ENCODE measurements at places on chromosomes 2 and 18.

DNA sequence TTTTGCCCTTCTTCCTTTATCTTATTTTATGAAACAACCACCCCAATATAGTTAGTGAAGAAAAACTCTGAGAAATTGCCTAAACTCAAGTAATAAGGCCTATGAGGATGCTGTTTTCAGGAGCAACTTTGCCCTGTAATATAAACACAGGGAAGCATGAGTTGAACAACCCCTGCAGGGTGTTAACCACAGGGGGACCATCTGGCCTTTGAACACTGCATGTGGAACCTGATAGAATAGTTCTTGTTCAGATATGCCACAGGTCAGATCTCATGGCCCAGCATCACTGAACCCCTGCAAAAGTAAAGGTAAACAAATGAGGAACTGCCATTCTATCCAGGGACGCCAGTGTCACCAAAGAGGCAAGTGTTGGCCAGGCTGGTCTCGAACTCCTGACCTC is 82.6 kb downstream of the MAPK4 start:
- no peak for DNase-seq

DNA sequence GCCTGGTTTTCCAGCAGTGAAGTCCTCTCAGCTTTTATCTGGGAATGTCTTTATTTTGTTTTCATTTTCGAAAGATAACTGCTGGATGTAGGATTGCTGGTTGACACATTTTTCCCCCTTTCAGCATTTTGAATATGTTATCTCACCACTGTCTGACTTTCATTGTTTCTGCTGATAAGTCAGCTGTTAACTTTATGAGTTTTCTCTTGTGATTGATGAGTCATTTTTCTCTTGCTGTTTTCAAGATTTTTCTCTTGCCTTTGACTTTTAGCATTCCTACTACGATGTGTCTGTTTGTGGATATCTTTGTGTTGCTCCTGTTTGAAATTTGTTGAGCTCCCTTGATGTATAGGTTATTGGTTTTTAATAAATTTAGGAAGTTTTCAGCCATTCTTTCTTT is 85.5 kb downstream of the AGPS start:
- DNase-seq: no peak

DNA sequence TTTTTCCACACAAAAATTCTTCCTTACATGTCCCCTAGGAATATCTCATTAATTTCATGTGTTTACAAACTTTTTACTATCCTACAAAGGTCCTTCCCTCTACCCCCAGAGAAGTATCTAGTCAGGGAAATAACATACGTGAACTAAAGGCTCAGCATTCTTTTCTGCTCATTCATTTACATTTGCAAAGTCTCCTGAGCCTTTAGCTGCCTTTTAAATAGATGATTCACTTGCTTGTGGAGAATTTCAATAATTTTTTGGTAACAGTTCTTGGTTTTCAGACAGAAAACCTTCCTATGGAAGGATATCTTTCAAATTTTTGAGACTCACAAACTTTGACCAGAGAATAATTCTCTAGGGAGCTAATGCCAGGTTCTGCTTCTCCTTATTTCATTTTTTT is 81.5 kb upstream of the RMDN2 start:
- DNase-seq: no peak

GRCh38 chr2:240896871-240897692 is 1.1 kb upstream of the MAB21L4 start:
- no peak for DNase-seq

GRCh38 chr2:121451398-121451797 is 79.3 kb upstream of the RNU4ATAC start:
- no peak for DNase-seq

DNA sequence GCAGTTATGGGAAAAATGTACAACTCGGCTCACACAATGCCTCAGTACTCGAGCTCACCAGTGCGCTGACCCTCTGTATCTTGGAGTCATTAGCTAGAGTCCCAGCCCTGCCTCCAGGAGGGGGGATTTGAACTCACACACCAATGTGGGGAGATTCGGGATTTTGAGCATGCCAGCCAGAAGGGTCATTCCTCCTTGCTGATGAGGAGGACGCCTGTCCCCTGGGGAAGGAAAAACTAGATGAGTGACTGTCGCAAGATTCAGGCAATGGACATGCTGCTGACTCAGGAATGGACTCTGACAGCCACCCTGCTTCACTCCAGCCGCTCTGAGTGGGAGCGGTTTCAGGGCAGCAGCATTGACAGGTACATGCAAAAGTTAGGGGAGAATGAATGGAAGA is 20.6 kb downstream of the FIGN start:
- no peak for DNase-seq

- no peak for DNase-seq
Measured at GRCh38 chr2:224365331-224365730, 36.6 kb downstream of the FAM124B start.

GRCh38 chr2:210049831-210050230 is 47.4 kb downstream of the RPE start:
- no peak for DNase-seq

GRCh38 chr2:27123302-27124150 is at the start of gene ABHD1:
ABHD1 (plus strand) TSS chr2:27123815; CDS start chr2:27123949, 134 bp downstream.
- peak; percentile 79 for DNase-seq

DNA sequence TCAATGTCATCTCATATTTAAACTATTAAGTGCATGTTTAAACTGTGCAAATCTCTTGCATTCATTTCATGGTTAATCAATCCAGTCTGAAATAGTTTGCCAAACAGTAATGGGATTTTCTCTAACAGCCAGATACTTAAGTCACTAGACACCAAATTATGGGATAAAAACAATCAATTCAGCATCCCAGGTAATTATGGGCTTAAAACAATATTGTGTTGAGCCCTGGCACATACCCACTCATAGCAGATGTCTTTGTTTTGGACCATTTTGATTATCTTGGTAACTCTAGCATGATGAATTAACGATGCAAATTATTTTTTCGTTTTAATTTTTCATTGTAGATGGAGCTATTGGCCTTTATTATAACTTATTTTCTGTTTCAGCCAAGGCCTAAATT is 118.5 kb upstream of the CD302 start:
- DNase-seq: no peak

DNA sequence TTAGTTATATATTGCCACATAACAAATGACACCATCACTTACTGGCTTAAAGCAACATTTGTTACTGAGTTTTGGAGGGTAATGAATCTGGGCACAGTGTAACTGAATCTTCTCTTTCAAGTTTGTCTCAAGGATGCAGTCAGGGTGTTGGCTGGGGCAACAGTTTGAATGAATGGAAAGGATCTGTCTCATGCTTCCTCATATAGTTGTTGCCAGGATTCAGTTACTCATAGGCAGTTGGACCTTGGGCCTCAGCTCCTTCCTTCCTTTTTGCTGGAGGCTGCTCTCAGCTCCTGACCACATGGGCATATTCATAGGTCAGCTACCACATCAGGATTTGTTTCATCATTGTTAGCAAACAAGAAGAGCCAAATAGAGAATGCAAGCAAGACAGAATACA is 466.1 kb upstream of the MC4R start:
- no peak for DNase-seq

DNA sequence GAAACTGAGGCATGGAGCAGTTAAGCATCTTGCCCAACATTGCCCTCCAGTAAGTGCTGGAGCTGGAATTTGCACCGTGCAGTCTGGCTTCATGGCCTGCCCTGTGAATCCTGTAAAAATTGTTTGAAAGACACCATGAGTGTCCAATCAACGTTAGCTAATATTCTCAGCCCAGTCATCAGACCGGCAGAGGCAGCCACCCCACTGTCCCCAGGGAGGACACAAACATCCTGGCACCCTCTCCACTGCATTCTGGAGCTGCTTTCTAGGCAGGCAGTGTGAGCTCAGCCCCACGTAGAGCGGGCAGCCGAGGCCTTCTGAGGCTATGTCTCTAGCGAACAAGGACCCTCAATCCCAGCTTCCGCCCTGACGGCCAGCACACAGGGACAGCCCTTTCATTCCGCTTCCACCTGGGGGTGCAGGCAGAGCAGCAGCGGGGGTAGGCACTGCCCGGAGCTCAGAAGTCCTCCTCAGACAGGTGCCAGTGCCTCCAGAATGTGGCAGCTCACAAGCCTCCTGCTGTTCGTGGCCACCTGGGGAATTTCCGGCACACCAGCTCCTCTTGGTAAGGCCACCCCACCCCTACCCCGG is 1.3 kb downstream of the PROC start:
- DNase-seq: no peak

GRCh38 chr2:168457190-168457895 is 1.3 kb downstream of the CERS6 start:
- DNase-seq: no peak

DNA sequence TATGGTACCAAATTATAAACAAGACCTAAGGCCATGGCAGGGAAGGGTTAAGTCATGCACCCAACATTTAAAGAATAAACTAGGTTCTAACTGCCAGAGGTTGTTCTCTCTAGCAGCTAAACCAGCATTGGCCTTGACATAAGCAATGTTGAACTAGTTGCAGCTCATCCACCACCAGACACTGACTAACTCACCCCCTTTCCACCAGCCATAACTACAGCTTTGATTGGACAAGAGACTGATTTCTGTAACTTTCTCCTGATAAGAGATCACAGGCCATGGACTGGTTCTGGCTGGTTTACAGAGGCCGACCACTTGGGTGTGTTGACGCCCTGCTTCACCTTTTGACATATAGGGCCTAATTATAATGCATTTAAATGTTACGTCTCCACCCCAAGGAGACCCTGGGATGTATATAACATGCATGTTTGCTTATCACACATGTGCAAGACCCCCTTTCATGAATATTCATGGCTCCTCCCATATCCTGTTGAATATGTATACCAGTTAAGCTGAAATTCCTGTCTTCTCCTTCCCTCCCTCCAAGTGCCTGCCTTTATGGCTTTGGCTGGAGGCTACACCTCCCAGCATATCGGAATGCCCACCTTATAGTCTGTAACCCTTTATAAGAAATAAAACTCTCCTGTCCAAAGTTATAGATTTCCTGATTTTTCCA is 75.9 kb downstream of the MRPS9 start:
- DNase-seq: no peak

DNA sequence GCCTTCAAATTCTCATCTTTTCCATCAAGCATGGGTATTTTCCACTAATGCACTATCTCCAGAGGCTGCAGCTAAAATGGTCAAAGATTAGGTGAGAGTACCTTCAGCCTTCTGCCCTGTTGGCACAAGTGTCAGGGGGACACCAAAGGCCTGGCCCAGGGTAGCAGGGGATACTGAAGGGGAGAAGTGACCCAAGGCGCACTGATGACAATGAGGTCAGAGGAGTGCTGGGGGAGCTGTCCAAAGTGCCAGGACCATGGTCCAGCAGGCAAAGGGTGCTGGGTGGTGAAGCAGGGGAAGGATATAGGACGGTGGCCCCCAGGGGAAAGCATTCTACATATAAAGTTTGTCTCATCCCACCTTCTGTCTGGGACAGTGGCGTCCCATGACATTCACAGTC is 303.4 kb downstream of the SMAD2 start:
- DNase-seq: no peak

DNA sequence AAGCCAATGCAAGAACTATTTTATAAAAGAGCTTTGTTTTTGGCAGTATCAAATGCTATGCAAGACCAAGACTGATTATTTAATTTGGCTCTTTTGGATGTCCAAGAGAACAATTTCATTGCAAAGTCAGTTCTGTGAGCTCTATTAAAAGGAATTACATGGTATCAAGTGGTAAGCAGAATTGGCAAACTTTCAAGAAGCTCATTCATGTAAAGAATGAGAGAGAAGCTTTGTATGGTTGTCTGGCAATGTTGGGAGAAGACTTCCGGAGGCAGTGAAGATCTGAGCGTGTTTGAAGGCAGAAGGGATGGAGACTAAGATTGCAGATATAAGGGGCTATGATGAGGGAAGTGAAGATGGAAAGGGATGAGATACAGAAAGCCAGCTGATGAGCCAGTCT is 49.6 kb downstream of the CPS1 start:
- no peak for DNase-seq

GRCh38 chr2:42944779-42945415 is 152.5 kb upstream of the HAAO start:
- DNase-seq: no peak

- no peak for DNase-seq
Measured at GRCh38 chr2:219551441-219552381, 7.9 kb downstream of the TMEM198 start.

GRCh38 chr2:35080231-35080910 is 1275.2 kb upstream of the CRIM1 start:
- DNase-seq: no peak

GRCh38 chr2:159613651-159614285 is 2.6 kb downstream of the BAZ2B start:
- no peak for DNase-seq

GRCh38 chr2:16224298-16225045 is 284.1 kb downstream of the MYCN start:
- DNase-seq: no peak

- peak; percentile 94 for DNase-seq
Measured at GRCh38 chr2:234483568-234484251, 13.2 kb downstream of the ARL4C start.

- no peak for DNase-seq
Measured at GRCh38 chr2:18219676-18220075, 340.8 kb downstream of the RDH14 start.

- DNase-seq: peak; percentile 36
Measured at GRCh38 chr2:112767693-112768330, 3.4 kb upstream of the CKAP2L start.

- no peak for DNase-seq
Measured at GRCh38 chr2:8379549-8379948, 302.3 kb upstream of the ID2 start.

GRCh38 chr2:48792030-48792429 is 36.5 kb upstream of the LHCGR start:
- DNase-seq: no peak

- DNase-seq: no peak
Measured at GRCh38 chr2:207231967-207232366, 66.2 kb upstream of the KLF7 start.
